Stomach (tissue), 19 donors: ENCODE measurements at places on chromosomes 12 and 14. TPM values are rescaled to one million over a fixed set of nuclear protein-coding genes. Genes with fewer than 3 reads are reported as not detected.

P2RX7 gene
- polyA plus RNA-seq: 0.46 TPM

DNA sequence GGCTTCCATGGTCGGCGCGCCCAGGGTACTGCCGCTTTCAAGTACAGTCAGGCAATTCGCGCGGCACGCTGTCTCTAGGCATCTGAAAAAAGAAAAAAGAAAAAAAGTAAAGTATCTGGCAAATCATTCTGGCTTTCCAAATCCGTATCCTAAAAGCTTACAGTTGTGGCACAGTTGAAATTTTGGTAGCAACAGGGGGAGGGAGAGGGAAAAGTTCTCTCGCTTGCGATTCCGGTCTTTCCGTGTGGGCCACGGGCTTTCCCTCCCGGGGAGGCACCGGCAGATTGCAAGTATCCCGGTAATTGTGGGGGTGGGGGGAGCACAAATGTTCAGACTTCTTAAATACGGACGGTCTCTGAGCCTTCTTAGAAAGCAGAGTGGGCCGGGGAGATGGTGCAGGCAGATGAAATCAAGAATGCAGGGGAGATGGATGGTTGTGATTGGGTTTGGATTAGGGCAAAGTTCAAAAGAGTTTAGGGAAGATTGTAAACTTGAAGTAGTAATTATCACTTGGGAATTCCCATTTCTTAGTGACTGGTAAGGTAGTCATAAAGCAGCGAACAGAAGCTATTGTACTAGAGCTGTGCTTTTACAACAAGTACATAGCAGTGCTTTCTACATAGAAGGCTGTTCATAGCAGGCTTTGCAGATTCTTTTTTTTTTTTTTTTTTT is 1.2 kb downstream of the SOCS2 start:
- DNase-seq: no peak

DNA sequence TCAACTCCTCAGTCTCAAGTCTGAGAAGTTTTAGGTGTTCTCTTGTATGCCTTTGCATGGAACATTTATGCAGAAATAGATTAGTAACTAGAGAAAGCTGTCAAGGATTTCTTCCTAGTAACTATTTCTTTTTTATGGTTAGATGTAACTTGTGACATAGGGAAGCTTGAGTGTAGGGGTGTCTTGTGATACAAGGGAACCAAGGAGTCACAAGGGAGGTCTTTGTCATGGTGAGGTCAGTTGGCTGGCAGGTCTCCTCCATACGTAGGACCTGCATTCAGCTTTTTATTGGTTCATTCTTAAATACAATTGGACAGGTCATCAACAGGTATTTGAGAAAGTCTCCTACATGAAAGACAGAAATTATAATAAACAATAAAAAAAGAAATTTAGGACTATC is 394.0 kb upstream of the CCDC196 start:
- DNase-seq: no peak

DNA sequence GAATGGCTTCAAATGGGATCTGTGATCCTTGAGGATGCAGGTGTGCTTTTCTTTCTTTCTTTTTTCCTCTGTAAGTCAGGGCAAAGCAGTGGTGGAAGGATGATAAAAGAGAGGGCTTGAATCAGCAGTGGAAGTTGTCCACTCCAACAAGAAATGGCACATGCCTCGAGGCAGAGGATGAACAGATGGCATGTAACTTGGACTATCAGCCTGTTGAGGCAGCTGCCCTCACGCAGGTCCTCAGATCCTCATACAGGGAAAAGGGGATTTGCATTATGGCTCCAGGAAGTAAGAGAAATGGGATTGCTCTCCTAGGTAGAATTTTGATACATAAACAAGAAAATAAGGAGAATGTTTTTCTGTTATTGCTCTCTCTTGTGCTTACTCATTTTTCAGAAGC is 368.0 kb downstream of the FUT8 start:
- no peak for DNase-seq

SLCO1B1 gene
- polyA plus RNA-seq: not detected

KRT74 gene
- 0.08 TPM for polyA plus RNA-seq

NPAS3 gene
- polyA plus RNA-seq: 0.35 TPM

INSM2 gene
- polyA plus RNA-seq: not detected

- DNase-seq: no peak
These were observed 70.4 kb downstream of the FUT8 start for GRCh38 chr14:65482757-65483438.
